ENCODE measurements at places on chromosomes 7 and 10. TPM values are rescaled to one million over a fixed set of nuclear protein-coding genes. Genes with fewer than 3 reads are reported as not detected.

HTR7 gene
- not detected for total RNA-seq

NPY gene
- total RNA-seq, result not detected

FBXO24 gene
- 0.88 TPM for total RNA-seq

MXI1 gene
- total RNA-seq, result 57.7 TPM

CC2D2B gene
- total RNA-seq, result 2.0 TPM

MYO1G gene
- total RNA-seq, result 3.8 TPM

ATP5MK gene
- 274 TPM for total RNA-seq

PHTF2 gene
- total RNA-seq, result 23.0 TPM

DNA sequence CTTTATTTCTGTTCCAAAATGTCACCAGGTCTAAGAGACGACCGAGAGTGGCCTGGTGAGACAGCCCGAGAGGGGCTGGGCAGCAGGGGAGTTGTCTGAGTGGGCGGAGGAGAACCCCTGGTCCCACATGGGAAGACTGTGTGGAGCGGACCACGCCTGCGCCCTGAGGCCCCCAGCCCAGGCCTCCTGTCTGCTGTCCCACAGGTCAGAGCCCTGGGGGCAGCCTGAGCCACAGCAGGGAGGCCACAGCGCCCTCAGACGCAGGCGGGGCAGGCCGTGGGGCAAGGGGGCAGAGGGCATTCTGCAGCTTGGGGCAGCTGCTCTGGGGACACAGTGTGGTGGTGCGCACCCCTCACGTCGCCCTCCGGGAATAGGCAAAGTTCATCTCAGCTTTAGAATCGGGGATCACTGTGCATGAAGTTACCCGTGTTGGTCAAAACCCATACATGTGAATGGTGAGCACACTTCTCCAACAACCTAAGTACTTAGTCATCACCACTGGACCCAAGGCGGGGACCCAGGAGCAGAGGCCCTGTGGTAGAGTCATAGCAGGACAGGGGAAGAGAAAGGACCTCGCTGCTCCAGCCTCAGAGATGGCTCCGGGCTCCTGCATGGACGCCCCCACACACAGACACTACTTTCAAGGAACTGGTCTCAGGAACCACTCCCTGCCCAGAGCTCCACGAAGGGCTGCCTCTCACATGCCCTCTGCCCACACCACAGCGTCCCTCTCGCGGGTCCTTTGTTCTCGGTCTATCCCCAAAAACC lies 214.7 kb downstream of the ELFN1 start:
- H3K27me3 ChIP-seq, result no peaks in the 10 kb centered on the region
- no peak overlapping the region for H3K27ac ChIP-seq
- H3K36me3 ChIP-seq, result no peaks in the 10 kb centered on the region
- no peak for DNase-seq

DNA sequence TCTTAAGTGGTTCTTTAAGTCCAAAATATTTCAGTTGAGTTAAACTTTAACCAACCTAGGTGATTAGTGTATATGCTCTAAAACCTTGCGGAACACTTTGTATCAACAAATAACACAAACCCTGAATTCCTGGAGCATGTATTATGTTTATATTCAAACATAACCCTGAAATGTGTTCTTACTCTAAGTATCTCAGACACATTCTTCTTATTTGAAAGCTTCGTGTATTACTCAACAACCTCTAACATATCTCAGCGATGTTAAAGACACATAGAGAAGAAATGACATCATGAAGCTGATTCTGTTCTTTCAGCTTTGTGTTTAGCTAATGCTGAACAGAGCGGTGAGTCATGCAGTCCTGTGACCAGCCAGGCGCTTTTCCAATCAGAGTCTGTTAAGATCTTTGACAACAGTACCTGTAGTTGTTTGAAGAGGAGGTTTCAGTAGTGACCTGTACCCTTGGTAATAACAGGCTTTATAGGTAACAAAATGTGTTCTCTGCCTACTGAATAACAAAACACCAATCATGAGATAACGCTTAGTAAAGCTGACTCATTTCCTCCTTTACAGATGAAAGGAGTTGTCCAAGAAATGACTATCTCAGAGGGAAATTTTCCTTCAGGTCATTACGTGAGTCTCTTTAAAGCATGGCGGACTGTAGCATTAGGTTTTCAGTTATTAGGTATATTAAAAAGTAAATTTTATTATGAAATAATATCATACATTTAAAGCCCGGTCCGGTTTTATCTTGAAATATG lies 67.3 kb upstream of the KLF6 start:
- no peaks in the 10 kb centered on the region for H3K27me3 ChIP-seq
- peak overlapping the region; percentile 94 for H3K27ac ChIP-seq
- peaks cover 35% of the 10 kb centered on the region for H3K4me1 ChIP-seq
- no peaks in the 10 kb centered on the region for H3K36me3 ChIP-seq
- peak; percentile 93 for DNase-seq
- no peak overlapping the region for H3K4me3 ChIP-seq

GRCh38 chr10:4683838-4684237 lies 142.2 kb upstream of the AKR1E2 start:
- DNase-seq, result no peak

DNA sequence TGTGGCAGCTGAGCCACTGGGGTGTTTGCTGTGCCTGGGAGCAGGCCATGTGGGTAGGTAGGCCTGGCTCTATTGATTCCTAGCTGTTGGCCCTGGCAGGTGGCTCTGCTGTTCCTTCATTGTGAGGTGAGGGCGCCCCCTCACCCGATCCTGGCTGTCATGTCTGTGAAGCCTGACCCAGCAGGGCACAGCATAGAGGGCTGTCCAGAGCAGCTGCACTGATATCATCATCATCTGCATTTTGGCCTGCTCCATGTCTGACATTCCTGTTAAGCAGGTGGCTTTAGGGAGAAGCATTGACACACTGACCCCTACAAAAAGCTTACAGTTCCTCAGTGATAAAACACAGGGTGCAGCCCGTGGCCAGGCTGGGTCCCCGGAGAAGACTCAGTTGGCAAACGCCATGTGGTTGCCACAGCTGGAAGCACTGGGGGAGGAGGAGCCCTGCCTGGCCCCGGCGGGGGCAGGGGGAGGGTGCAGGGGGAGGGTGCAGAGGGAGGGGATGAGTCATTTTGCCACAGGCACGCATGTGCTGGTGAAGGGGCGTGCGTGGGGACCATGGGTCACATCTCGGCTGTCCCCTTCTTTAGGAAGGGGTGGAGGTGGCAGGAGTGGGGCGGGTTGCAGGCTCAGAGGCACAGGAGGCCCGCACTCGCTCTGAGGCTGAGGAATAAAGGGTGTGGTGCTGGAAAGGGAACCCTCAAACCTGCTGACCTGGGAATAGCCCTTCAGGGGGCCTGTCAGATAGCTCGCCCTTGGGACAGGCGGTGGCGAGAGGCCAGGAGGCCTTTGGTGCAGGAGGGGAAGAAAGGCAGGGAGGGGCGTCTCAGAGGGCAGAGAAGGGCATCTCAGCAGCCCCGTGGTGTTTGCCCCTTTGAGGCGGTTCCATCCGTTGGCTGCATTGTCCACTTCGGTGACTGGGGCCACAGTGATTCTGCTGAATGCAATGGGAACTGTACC lies 31.6 kb downstream of the IKZF1 start:
- no peaks in the 10 kb centered on the region for H3K36me3 ChIP-seq
- H3K27me3 ChIP-seq, result no peaks in the 10 kb centered on the region
- H3K27ac ChIP-seq, result no peak overlapping the region
- DNase-seq, result no peak
- no peak overlapping the region for H3K4me3 ChIP-seq

GRCh38 chr7:107641676-107642075 lies 19.0 kb upstream of the SLC26A4 start:
- H3K36me3 ChIP-seq, result no peaks in the 10 kb centered on the region
- no peak for DNase-seq
- no peak overlapping the region for H3K27ac ChIP-seq
- H3K4me1 ChIP-seq, result no peaks in the 10 kb centered on the region
- H3K4me3 ChIP-seq, result no peak overlapping the region
- no peaks in the 10 kb centered on the region for H3K27me3 ChIP-seq

- DNase-seq, result no peak
- no peaks in the 10 kb centered on the region for H3K36me3 ChIP-seq
- peaks cover 53% of the 10 kb centered on the region for H3K4me1 ChIP-seq
- H3K27me3 ChIP-seq, result no peaks in the 10 kb centered on the region
- H3K27ac ChIP-seq, result peak overlapping the region; percentile 73
Observed at GRCh38 chr10:3806603-3807002, 21.6 kb upstream of the KLF6 start.

DNA sequence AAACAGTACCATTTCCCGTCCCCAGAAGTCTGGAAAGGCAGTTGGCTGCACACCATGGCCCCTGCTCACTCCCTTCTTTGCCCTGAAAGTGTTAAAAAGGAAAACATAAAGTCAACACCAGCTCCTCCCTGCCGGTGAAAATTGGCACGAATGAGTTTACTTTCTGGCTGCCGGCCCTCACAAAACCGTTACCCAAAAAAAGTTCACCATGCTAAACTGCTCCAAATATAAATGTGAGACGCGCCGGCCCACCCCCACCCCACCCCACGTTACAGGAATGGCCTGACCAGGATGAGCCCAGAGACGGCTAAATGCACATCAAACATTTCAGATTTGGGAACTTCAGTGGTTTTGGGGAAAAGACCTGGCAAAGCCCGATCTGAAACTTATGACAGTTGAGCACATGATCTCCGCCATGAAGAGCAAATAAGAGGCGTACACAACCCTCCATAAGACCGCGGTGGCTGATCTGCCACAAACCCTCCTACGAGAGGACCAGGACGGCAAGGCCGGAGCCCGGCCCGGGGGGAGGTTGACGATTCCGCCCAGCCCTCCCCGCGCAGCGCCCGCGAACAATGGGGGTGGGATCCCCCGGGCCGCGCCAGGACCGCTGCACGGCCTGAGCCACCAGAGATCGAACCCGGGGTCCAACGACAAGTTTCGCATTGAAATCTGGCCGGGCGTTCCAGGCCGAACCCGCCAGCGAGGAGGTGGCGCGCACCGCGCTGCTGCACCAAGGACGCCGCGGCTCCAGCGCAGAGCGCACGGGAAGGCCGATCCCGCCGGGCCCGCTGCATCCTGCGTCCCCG lies 952 bp downstream of the DIP2C start:
- H3K4me3 ChIP-seq, result peak overlapping the region; percentile 35
- DNase-seq, result peak; percentile 47
- no peaks in the 10 kb centered on the region for H3K27me3 ChIP-seq
- no peaks in the 10 kb centered on the region for H3K36me3 ChIP-seq
- H3K4me1 ChIP-seq, result peaks cover 12% of the 10 kb centered on the region
- H3K27ac ChIP-seq, result peak overlapping the region; percentile 63

DNA sequence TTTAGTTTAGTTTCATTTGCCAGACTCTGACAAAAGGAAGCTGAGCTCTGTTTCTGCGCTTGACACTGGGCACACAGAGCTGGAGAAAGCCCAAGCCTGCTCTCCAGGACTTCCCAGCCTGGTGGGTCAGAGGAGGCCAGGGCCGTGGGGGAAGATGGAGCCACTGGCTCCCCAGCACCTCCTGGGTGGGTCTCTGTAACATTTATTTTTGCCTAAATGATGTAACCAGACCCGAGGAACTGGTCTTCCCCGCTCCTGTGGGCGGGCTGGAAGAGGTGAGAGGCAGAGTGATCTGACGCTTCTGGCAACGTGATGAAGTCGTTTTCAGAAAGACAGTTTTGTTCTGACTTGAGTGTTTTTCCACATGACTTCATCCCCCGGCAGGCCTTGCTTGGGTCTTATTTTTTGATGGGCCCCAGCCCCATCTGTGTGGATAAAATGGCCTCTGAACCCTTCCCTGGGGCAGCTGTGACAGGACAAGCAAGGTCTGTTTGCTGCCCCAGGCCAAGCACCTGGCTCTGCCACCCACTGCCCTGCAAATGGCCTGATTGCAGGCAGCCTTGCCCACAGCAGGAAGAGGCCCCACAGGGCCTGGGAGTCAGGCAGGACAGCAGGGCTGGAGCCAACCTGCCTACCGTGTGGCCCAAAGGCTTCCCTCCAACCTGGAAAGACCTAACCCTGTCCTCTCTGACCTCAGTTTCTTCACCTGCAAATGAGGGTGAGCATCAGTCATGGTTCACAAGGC lies 304.9 kb upstream of the ZMIZ1 start:
- H3K4me3 ChIP-seq, result no peak overlapping the region
- peaks cover 10% of the 10 kb centered on the region for H3K4me1 ChIP-seq
- no peaks in the 10 kb centered on the region for H3K27me3 ChIP-seq
- peak; percentile 57 for DNase-seq
- H3K36me3 ChIP-seq, result no peaks in the 10 kb centered on the region

GRCh38 chr7:80611779-80612178 lies 26.7 kb upstream of the CD36 start:
- H3K4me3 ChIP-seq, result no peak overlapping the region
- no peak overlapping the region for H3K27ac ChIP-seq
- H3K36me3 ChIP-seq, result no peaks in the 10 kb centered on the region

- no peaks in the 10 kb centered on the region for H3K27me3 ChIP-seq
- no peak overlapping the region for H3K4me3 ChIP-seq
- no peaks in the 10 kb centered on the region for H3K36me3 ChIP-seq
- no peak overlapping the region for H3K27ac ChIP-seq
- H3K4me1 ChIP-seq, result peaks cover 6% of the 10 kb centered on the region
Observed at GRCh38 chr7:105297309-105297708, 91.4 kb downstream of the SRPK2 start.

- H3K4me3 ChIP-seq, result no peak overlapping the region
- H3K27me3 ChIP-seq, result no peaks in the 10 kb centered on the region
- no peak for DNase-seq
- H3K36me3 ChIP-seq, result no peaks in the 10 kb centered on the region
- H3K4me1 ChIP-seq, result peaks cover 15% of the 10 kb centered on the region
- H3K27ac ChIP-seq, result no peak overlapping the region
Observed at GRCh38 chr10:3487228-3487627, 297.8 kb downstream of the KLF6 start.

DNA sequence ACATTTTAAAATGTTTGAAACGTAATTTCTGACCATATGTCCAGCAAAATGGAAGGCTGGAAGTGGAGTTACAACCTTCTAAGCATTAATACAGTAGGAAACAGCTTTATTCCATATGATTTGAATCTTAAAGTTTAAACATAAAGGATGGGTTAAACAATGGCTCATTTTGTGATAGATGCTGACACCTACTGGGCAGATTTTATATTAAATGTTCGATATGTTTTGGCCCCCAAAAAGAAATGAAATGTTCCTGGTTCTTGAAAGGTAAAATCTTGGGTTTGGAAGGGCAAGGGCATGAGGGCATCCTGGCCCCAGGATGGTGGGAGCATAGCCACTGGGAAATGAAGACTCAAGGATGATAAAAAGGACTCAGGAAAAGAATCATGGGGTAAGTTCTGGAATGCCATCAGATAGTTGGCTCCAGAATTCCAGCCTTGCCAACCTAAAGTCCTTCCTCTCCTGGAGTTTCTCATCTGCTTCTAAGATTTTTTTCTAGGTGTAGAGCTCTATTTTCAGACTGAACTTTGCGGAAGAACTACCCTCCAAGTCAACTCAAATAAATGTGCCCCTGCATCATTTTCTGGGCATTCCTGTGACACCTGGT lies 34.6 kb upstream of the SLC35G1 start:
- H3K36me3 ChIP-seq, result no peaks in the 10 kb centered on the region
- no peak for DNase-seq
- H3K4me3 ChIP-seq, result no peak overlapping the region
- no peak overlapping the region for H3K27ac ChIP-seq
- H3K27me3 ChIP-seq, result no peaks in the 10 kb centered on the region

GRCh38 chr10:103652599-103653281 lies 159.2 kb downstream of the NEURL1 start:
- no peaks in the 10 kb centered on the region for H3K36me3 ChIP-seq
- H3K4me3 ChIP-seq, result no peak overlapping the region
- no peak overlapping the region for H3K27ac ChIP-seq
- no peaks in the 10 kb centered on the region for H3K27me3 ChIP-seq
- H3K4me1 ChIP-seq, result peaks cover 41% of the 10 kb centered on the region

Data from thyroid gland (tissue), 4 donors.